ENCODE measurements at places on chromosomes 12 and 14.

GRCh38 chr14:71437870-71438269, 494.4 kb upstream of the RGS6 start:
- no peak for DNase-seq

DNA sequence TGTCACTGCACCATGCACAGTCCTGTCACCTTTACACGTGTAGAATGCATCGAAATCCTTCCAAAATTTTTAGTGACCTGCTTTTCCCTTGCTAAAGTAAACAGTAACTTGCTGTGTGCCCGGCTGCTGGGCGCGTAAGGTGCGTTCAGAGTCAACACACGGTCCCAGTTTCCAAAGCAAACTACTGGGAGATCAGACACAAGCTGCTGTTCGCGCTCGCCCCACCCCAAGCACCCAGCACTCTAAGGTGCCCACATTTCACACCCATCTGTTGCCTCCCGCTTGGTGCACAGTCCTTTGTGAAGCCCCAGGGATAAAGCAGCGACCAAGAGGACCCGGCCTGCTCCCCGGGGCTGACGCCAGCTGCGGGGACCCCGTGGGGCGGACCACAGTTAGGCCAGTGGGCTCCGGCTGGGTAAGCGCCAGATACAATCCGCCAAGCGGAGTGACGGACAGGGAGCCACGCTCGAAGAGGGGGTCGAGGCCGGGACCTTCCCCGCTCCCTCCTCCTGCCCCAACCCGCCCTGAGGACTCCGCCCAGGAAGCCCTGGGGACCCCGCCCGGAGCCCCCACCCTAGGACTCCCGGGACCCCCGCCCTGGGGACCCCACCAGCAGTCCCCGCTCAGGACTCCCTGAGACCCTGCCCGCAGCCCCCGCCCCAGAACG, 633 bp downstream of the STX2 start:
- no peak for DNase-seq

DNA sequence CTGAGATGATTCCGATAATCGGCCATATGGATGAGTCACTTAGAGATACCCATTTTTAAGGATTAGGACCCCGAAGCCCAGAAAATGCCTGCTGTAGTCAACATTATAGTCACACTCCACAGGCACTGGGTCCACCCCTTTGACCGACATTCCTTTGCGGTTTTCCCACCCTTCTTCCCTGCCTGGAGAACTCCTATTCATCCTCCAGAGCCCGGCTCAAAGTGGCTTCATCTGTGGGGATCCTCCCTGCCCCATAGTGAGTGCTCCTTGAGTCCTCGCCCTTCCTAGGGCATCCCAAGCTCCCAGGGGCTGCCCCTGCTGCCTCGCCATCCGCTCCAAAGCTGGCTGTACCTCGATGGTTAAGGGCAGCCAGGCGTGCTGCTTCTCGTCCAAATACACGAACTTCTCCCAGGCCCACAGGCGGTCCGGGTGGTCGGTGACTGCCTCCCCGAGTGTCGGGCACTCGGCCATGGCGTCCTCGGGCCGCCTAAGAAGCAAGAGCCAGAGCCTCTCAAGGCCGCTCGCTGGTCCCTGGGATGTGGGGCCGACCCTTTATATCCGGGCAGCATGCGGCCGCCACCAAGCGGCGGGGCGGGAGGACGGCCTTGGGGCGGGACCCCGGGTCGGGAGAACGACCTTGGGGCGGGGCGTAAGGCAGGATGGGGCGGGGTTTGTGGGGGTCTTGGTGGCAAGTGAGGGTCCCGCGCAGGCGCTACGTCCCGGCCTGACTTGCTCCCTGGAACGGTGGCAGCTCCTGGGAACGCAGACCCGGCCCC, at the start of gene TCL1A:
Gene TCL1A, minus strand, starts transcription at position 530 of the 776 bp plus-strand sequence. Its CDS starts 59 bp downstream, at position 471.
- no peak for DNase-seq

DNA sequence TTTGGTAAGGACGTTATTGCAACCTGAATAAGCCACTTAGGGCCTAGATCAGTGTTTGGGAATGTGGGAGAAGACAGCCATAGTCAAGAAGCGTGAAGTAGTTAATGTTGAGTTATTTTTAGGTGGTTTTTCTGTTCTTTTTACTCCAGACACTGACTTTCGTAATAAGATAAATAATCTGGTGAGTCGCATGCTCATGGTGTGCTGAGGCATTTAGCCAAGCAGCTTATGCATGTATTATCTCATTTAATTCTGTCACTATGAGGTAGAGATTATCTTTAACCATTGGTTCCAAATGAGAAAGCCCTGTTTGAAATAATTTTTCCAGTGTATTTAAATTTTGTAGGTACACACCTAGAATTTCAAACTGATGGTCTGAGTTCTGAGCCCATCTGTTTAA, 67.3 kb downstream of the RCOR1 start:
- DNase-seq, result no peak

DNA sequence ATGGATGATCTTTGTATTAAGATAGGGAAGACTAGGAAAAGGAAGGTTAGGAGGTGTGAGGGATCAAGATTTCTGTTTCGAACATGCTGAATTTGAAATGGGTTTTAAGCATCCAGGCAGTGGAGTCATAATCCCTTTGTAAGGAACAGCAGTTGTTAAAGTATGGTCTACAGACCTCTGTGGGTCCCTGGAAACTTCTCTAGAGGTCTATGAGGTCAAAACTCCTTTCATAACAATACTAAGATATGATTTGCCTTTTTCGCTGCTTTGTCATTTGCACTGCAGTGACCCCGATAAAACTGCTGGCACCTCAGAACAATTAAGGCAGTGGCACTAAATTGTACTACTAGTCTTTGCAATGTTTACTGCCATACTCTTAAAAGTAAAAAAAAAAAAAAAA, 1.5 kb downstream of the RAD51AP1 start:
- DNase-seq, result no peak

GRCh38 chr12:51434305-51434704, 9.7 kb downstream of the SLC4A8 start:
- DNase-seq, result no peak

DNA sequence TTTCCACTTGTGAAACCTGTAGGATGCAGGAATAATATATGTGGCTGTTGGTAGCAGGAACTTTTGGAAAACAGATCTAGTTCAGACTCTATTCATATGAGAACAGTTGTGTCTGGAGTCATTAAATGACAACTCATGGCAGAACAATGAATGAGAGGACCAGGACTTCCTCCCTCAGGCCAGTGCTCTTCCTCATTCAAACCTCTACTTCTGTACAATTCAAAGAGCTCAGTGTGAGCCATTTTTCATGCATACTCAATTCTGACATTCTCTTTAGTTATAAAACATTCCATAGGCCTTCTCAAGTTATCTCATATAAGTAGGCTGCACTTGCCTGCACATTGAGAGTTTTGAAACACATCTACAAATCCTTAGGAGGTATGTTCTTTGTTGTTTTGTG, 1526.6 kb upstream of the FLRT2 start:
- no peak for DNase-seq

GRCh38 chr12:55842681-55843429, at the start of gene MMP19:
Gene MMP19 (minus strand): TSS chr12:55842936. CDS start chr12:55842830, 106 bp downstream.
- DNase-seq, result no peak

- no peak for DNase-seq
Observed at GRCh38 chr12:93884794-93885460, 207.8 kb downstream of the CRADD start.

DNA sequence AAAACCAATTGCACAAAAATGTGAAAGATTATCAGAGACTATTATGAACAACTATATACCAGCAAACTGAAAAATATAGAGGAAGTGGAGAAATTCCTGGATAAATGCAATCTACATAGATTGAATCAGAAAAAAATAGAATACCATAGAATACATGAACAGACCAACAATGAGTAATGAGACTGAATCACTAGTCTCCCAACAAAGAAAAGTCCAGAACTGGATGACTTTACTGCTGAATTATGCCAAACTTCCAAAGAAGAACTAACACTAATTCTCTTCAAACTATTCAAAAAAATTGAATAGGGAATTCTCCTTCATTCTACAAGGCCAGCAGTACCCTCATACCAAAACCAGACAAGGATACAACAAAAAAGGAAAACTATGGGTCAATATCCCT, 60.6 kb downstream of the GUCY2C start:
- no peak for DNase-seq

DNA sequence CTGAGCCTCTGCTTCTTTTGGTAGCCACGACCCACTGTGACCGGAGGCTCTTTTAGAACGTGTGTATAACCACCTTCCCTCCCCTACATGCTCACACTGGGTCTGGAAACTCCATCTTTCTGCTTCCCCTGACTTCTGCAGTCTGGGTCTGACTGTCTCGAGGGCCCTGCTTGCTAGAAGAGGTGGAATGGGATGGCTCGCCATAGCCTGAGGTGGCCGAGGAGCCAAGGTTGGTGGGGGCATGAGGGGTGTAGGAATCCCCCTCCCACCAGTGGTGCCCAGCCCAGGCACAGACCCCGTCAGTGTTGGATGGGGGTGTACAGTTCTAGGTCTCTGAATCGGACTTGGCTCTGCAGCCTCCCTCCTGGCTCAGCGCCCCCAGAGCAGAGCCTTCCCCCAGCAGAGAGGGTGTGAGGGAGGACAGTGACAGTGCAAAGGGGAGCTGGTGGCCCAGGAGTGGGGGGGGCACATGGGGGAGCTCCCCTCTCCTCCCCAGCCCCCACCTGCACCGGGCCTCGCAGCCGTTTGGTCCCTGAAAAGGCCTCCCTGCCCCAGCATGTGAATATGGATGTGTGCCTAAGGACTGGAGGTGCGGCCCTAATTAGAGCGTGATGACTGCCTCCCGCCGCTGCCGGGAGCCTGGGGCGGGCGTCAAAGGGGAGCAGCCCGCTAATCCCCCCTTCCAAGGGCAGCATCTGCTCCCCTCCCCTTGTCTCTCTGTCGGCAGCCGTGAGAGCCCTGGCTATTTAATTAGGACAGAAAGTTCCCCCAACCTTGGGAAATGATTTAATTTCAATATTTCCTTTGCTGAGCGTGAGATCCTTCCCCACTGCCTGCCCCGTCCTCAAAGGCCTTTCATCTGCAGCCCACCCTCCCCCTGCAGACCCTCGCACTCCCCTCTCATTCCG, 196.2 kb upstream of the C14orf180 start:
- no peak for DNase-seq

DNA sequence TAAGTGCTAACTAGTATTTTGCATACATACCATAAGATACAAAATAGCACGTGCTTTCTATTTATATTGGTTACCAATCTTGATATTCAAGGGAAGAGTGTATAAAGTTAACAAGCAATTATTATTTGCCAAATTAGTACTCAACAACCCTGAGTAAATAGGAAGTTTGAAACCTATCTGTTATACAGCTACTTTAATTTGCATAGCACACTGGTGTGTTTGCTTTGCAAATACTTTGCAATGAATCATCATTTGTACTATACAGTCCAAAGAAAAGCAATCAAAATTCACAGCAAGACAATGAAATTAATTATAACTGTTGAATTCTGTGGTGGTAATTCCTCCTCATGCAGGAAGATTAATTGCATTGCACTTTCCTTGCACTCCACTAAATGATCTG, 469.1 kb downstream of the PRKD1 start:
- no peak for DNase-seq

DNA sequence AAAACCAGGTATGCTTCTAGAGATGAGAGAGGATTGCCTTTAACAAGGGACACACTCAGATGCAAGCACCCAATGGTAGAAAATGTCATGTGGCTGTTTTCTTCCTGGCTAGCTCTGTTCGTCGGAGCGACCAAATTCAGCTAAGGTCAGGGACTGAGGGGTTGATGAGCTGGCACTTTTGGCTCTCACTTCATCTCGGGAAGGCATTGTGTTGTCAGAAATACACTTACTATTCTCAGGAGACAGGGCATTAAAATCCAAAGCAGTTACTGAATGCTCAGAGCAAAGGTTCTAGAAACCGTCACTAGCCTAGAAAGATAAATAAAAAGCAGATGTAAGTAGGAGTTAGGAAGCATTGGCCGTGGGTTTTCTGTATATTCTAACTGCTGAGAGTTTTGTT, 275.7 kb upstream of the SSTR1 start:
- no peak for DNase-seq

DNA sequence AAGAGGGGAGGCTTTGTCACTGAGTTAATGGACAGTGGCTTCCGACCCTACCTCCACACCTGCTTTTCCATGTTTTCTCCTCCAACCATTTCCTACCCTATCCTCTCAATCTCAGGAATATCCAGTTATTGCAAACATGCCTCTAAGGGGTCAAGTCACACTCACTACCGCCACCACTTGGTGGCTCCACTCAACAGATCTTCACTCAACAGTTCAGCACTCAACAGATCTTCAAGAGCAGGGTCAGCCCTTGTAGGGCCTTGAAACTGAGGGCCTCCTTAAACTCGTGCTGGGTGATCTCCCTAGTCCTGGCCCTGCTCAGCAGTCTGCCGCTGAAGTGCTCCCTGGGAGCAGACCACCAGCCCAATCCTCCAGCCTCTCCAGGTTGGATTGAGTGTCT, 14.2 kb downstream of the ZNF641 start:
- DNase-seq, result no peak

DNA sequence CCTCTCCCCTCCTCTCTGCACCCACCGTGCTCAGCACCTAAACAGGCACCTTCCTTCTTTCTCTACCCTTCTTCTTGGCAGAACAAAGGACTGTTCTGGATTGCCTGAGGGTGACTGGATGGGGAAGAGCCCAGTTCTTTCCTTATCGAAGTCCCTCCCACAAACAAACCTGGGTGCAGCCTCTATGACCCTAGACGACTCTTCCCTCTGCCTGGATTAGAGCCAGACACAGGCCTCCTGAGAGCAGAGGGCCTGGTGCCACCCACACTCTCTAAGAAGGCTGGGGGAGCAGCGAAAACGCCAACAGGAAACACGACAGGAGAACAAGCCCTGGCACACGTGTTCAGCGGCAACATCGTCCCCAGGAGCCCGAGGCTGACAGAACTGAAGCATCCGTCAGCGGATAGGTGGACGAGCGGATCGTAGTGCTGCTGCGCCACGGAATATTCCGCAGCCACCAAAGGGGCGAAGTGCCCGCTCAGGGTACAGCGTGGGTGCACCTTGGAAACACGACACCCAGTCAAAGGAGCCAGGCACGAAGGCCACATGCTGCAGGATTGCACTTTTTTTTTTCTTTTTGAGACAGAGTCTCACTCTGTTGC, 38.0 kb downstream of the RIMBP2 start:
- no peak for DNase-seq
